Camera-type eye (tissue), 1 donor: ENCODE measurements at places on chromosomes 4 and X. TPM values are rescaled to one million over a fixed set of nuclear protein-coding genes. Genes with fewer than 3 reads are reported as not detected.

HDX gene
- 15.7 TPM for total RNA-seq

EPGN gene
- 1.3 TPM for total RNA-seq

ADGRG4 gene
- not detected for total RNA-seq

MTMR8 gene
- total RNA-seq = 9.2 TPM

RTL3 gene
- 0.16 TPM for total RNA-seq

UGT2B17 gene
- not detected for total RNA-seq

MID1 gene
- 70.7 TPM for total RNA-seq

CXCL3 gene
- 1.5 TPM for total RNA-seq

NAP1L5 gene
- total RNA-seq = 24.5 TPM

TIGD4 gene
- total RNA-seq = 9.6 TPM

ZMYM3 gene
- 28.6 TPM for total RNA-seq

TCEANC gene
- 10.4 TPM for total RNA-seq
